T-cell (primary cell): ENCODE measurements at places on chromosomes 5 and 9.

DNA sequence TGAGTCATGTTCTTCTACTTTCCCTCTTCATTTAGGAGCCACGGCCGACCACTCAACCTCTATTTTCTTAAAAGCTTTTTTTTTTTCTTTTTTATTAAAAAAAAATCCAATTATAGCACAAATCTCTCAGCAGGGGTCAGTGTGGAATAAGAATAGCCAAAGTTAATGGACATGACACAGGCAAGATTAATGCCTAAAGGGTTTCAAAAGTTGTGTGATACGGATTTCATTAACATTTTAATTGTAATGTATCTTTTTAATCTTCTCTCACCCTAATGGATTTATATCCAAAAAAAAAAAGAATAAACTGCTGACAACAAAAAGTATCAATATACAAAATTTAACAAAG, 5.4 kb downstream of the NACC2 start:
- no peak for DNase-seq

DNA sequence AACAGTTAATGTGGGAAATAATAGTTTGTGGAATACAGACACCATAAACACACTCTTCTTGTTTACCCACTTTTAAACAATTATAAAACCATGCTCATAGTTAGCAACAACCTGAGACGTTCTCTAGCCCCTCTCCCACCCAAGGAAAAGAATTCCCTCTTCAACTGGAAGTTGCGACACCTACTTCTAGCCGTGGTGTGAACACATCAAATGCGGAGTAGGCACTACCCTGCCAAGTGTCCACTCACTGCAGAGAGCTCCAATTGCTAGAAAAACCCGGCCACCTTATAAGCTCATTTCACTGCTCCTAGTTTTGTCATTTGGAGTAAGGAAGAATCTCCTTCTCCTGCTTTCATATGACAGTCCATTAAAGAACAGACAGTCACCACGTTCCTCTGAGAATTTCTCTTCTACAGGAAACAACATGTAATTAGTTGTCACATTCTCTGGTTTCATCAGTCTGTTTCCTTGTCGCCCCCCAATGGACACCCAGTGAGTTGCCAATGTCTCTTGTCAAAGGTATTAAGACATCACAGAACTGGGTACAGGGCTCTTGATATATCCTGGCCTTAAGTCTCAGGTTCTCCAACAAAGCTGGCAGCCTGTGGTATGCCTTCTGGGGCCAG, 47.3 kb downstream of the PRLR start:
- no peak for DNase-seq

GRCh38 chr9:119758990-119759389, 389.8 kb upstream of the BRINP1 start:
- no peak for DNase-seq

GRCh38 chr5:63089147-63089546, 510.5 kb downstream of the LRRC70 start:
- DNase-seq, result no peak

DNA sequence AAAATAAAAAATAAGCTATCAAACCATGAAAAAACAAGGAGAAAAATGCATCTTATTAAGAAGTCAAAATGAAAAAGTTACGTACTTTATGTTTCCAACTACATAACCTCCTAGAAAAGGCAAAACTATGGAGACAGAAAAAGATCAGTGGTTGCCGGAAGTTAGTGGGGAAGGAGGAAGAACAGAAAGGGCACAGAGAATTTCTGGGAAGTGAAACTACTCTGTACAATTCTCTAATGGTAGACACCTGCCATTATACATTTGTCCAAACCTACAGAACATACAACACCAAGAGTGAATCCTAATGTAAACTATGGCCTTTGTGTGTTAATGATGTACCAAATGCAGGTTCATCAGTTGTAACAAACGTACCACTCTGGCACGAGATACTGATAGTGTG, 25.3 kb downstream of the SMU1 start:
- no peak for DNase-seq

DNA sequence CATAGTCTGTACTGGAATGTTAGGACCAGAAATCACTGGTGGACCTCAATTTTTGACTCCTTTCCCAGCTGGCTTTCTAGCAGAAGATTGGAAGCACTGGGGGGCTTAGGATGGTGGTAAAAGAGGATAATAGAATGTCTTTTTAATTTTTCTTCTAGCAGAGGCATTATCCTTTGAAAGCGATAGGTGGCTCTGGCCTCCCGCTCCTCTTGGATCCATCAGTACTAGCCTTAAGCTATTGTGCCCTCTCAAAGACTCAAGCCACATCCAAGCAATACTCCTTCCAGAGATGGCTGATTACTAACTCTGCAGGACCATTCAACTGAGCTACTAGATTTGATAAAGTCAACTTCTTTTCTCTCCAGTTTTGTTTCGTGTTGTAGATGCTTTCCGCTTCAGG, 610.6 kb downstream of the CDH12 start:
- DNase-seq, result no peak
